ENCODE measurements at places on chromosomes 4 and X.
A peak's percentile ranks its signal among the peaks of the same experiment; 100 is the strongest.

DNA sequence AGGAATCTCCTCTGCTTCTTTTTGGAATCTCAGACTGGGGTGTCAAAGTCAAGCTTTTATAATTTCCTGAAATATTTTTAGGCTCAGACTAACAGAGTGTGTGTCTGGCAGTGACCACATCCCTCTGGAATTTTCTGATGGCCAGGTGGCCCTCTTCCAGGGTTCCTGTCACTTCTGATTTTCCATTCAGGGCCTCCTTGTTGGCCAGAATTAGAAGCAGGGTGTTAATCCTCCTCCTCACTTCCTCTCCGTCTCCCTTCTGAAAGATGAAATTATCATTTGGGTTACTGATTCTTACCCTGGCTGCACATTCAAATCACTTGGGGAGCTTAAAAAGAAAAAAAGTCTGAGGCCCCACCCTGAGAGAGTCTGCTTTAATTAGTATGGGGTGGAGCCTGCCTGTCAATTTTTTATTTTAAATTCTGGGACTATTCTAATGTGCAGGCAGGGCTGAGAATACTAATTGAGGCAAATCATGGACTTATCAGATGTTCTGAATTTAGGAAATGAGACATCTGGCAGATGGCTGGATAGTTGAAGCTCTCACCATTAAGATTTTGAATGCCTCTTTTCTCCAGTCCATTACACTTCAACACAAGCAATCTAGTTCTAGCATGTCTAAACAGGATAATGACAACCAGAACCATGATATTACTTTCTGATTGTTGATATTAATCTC, 43.2 kb downstream of the HAND2 start:
- H3K27ac ChIP-seq: peak overlapping the region; percentile 61
- H3K4me1 ChIP-seq: peaks cover 32% of the 10 kb centered on the region
- no peak overlapping the region for H3K4me3 ChIP-seq
- no peak for DNase-seq
- H3K27me3 ChIP-seq: no peaks in the 10 kb centered on the region

GRCh38 chr4:42955746-42956505, 63.4 kb downstream of the GRXCR1 start:
- no peak overlapping the region for H3K27ac ChIP-seq
- H3K4me1 ChIP-seq: no peaks in the 10 kb centered on the region
- H3K36me3 ChIP-seq: no peaks in the 10 kb centered on the region
- no peaks in the 10 kb centered on the region for H3K27me3 ChIP-seq
- no peak overlapping the region for H3K4me3 ChIP-seq
- DNase-seq: no peak

DNA sequence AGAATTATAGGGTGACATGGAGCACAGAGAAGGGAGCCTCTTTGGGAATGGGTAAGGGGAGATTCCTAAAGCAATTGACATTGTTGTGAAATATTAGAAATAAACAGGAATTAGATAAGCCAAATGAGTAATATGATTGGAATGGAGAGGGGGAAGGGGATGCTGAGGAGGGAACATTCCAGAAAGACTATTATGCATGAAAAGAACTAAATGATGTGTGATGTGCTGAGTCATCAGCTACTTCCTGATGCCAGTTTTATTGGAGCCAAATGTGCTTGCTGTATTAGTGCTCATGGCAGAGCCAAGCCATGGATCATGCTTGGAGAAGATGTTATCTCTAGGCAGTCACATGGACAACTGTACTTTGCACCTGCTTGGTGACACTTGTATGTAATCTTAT, 189.0 kb upstream of the HCCS start:
- H3K4me1 ChIP-seq: no peaks in the 10 kb centered on the region
- H3K36me3 ChIP-seq: no peaks in the 10 kb centered on the region
- H3K27ac ChIP-seq: no peak overlapping the region
- H3K27me3 ChIP-seq: no peaks in the 10 kb centered on the region
- no peak for DNase-seq

DNA sequence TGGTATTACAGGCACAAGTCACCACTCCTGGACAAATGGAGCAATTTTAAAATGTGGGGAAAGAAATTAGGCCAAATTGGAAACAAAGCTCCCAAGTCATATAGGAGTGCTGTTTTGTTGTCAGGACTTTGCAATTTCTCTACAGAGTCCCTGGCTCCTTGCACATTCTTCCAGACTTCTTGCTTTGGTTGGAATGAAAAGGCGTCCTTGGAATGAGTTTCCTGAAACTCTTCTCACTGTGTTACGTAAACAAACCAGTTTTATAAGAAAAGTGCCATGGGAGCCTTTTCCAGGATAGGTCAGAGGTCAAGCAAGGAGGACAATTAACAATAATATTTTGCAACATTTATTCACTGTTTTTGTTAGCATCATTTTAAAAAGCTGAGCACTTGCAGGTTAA, 32.4 kb upstream of the KIT start:
- H3K36me3 ChIP-seq: no peaks in the 10 kb centered on the region
- no peaks in the 10 kb centered on the region for H3K27me3 ChIP-seq
- H3K4me1 ChIP-seq: no peaks in the 10 kb centered on the region
- no peak overlapping the region for H3K4me3 ChIP-seq
- DNase-seq: no peak
- H3K27ac ChIP-seq: no peak overlapping the region

GRCh38 chrX:102835504-102836146, 101.4 kb upstream of the RAB40AL start:
- no peak overlapping the region for H3K4me3 ChIP-seq
- no peaks in the 10 kb centered on the region for H3K4me1 ChIP-seq
- no peak overlapping the region for H3K27ac ChIP-seq
- H3K27me3 ChIP-seq: no peaks in the 10 kb centered on the region
- no peak for DNase-seq

Measured in sigmoid colon (tissue), 7 donors.